ENCODE measurements at places on chromosomes 5 and 9. TPM values are rescaled to one million over a fixed set of nuclear protein-coding genes. Genes with fewer than 3 reads are reported as not detected.

GRCh38 chr5:81408496-81408895 lies 14.6 kb upstream of the ACOT12 start:
- no peak for DNase-seq

GRCh38 chr5:167503926-167504720 lies 787.3 kb upstream of the WWC1 start:
- DNase-seq, result no peak

KCNV2 gene
- total RNA-seq, result not detected

DMRTA1 gene
- total RNA-seq, result 0.29 TPM
